ENCODE measurements at places on chromosomes 3 and 15.

GRCh38 chr3:69143612-69144011 is 21.2 kb upstream of the LMOD3 start:
- DNase-seq: no peak

- DNase-seq: no peak
Measured at GRCh38 chr3:117433427-117433826, 723.8 kb downstream of the TUSC7 start.

GRCh38 chr3:147513785-147514184 is 104.6 kb downstream of the ZIC1 start:
- no peak for DNase-seq

DNA sequence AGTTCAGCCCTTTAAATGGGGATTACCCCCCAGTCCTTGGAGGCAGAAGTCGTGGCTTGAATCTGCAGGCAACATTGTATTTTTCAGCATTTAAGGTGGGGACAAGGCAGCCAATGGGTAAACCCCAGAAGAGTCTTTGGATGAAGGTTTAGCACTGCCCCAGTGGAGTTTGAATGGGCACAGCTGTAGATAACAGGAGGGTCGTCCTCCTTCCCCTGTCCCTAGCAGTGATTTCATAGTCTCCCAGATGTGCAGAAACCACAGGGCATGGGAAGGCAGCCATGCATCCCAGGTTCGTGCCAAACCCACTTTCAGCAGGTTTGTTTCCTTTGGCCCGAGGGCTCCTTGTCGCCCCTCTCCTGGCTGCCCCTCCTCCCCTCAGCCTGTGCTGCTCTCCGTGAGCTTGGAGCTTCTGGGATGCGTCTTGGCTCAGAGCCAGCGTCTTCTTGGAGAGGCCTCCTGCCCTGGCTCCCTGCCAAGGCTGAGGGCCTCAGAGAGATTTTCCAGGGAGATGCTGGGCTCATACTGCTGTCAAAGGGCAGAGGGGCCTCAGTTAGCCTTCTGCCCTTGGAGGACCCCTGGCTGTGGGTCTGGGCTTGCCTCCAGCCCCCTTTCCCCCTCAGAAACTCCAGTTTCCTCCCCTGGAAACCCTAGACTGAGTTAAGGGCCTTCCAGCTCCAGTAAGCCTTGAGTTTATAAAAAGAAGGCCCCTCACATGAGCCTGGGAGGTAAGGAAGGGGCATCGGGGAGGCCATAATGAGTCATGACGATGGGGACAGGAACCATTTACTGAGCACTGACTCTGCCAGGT is 48.9 kb upstream of the POLG start:
- DNase-seq: peak; percentile 71

GRCh38 chr3:112314649-112315048 is 18.3 kb upstream of the CD200 start:
- DNase-seq: no peak

- no peak for DNase-seq
Measured at GRCh38 chr3:52531860-52532516, 1.7 kb downstream of the NT5DC2 start.

- DNase-seq: no peak
Measured at GRCh38 chr15:88269356-88270062, 13.0 kb upstream of the NTRK3 start.

- no peak for DNase-seq
Measured at GRCh38 chr3:89586256-89586655, 478.8 kb downstream of the EPHA3 start.

- no peak for DNase-seq
Measured at GRCh38 chr3:127147291-127147885, 45.5 kb upstream of the PRR23E start.

GRCh38 chr15:100309109-100310040 is 32.4 kb downstream of the ADAMTS17 start:
- no peak for DNase-seq

- DNase-seq: no peak
Measured at GRCh38 chr3:47540281-47540680, 26.8 kb upstream of the ELP6 start.

DNA sequence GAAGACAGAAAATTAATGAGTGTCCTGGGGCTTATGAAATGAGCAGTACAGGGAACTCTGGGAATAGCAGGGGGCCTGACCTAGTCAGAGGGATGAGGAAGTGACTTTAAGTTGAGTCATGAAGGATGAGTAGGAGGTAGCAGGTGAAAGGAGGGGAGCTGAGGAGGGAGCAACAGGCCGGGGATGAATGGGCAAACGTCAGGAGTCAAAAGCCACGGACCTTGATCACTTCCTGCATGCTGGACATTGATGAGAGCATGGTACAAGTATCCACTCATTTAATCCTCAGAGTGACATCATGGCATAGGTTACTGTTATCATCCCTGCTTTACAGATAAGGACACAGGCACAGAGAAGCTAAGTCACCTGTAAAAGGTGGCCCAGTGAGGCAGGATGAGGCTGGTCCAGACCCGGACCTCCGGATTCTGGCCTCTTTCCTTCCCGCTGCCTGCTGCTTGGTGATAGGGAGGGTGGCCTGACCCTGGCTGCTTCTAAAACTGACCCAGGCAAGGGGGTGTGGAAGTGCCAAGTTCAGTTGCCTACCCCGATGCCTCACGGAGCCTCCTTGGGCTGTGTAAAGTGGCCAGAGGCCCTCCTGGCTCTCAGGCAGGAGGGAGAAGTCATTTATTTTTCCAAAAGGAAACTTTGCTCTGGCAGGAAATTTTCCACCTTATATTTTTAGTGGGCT is 7.6 kb downstream of the CORO2B start:
- no peak for DNase-seq

- no peak for DNase-seq
Measured at GRCh38 chr3:124276133-124276532, 284.2 kb upstream of the ROPN1 start.
